Esophagus mucosa (tissue), 1 donor: ENCODE measurements at places on chromosomes 2 and 18.

GRCh38 chr2:82226441-82226840, 1921.9 kb upstream of the LRRTM1 start:
- ATAC-seq = no peak

GRCh38 chr2:237315170-237315828, 98.7 kb downstream of the COL6A3 start:
- peak; percentile 41 for ATAC-seq

- no peak for ATAC-seq
These were observed 1642.6 kb upstream of the NXPH2 start for GRCh38 chr2:140422759-140423158.

GRCh38 chr2:5409898-5410381, 282.2 kb upstream of the SOX11 start:
- no peak for ATAC-seq

- no peak for ATAC-seq
These were observed 76.3 kb downstream of the ACTR3 start for GRCh38 chr2:113966171-113966570.

GRCh38 chr2:72994282-72994990, 77.1 kb downstream of the SFXN5 start:
- no peak for ATAC-seq

DNA sequence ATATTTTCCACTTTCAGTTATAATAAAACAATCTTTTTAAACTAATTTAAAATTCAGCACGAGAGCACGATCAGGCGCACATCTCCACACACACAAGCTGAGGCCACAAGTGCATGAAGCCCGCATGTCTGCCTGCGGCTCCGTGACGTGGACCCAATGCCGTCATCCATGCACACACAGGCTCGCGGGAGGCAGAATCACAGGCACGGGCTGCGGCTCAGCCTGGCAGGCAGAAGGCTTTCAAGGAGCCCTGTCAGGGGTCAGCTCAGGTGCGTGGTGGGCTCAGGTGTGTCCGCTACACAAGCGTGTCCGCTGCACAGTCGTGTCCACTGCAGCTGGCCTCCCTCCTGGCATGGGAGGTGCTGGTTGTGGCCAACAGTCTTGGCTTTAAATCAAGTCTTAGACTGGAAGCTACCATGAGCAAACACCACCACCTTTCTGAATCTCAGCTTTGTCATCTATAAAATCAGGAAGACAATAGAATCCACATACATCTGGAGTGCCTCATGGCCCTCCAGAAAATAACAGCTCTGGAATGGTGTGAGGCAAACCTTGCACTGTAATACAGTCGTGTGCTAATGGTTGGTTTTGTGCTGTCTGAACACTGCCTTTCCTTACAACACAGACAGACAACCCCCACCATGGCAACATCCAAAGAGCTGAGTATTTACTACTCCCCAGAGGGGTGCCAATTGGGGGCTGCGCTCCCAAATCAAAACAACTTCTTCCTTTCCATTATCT, 210.1 kb downstream of the NDUFA10 start:
- peak; percentile 20 for ATAC-seq

GRCh38 chr2:20538308-20539132, 91.6 kb downstream of the RHOB start:
- no peak for ATAC-seq

- no peak for ATAC-seq
These were observed 126.9 kb downstream of the CYRIA start for GRCh38 chr2:16538707-16539106.

DNA sequence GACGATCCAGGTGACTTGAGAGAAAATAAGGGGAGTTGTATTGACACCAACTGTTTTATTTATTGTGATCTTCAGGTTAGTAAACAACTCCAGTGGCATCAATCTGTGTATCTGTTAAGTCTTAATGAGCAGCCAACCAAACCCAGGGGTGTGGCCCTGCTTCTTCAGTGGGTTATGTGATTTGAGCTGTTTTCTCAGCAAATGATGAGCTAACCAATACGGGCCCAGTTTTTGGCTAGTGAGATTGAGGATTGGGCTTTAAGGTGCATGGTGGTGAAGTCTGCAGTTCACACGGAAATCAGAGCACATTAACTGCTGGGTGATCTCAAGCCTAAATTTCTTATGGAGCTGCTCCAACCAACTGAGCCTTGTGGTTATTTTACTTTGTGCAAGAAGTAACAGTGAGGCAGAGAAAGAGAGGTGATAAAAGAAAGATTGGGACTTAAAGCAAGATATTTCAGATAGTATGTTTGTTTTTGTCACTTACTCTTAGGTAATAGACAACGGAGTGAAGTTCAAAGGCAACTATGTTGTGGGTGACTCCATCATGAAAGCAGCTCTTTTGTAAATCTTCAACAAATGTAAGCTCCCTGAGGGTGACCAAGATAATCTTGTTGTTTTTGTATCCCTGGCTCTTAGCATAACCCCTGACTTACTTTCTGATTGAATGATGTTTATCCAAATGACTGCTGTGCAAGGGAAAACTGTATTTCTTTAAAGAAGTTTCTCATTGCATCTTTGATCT, 2.4 kb downstream of the MTCL1 start:
- no peak for ATAC-seq

GRCh38 chr2:83378921-83379320, 1080.2 kb downstream of the SUCLG1 start:
- ATAC-seq = no peak
